Activated naive CD8-positive, alpha-beta T cell treated with anti-CD3 and anti-CD28 coated beads, Interleukin-2, amount 50 U/mL, for 24 hours (primary cell): ENCODE measurements at places on chromosomes 5 and 9.

DNA sequence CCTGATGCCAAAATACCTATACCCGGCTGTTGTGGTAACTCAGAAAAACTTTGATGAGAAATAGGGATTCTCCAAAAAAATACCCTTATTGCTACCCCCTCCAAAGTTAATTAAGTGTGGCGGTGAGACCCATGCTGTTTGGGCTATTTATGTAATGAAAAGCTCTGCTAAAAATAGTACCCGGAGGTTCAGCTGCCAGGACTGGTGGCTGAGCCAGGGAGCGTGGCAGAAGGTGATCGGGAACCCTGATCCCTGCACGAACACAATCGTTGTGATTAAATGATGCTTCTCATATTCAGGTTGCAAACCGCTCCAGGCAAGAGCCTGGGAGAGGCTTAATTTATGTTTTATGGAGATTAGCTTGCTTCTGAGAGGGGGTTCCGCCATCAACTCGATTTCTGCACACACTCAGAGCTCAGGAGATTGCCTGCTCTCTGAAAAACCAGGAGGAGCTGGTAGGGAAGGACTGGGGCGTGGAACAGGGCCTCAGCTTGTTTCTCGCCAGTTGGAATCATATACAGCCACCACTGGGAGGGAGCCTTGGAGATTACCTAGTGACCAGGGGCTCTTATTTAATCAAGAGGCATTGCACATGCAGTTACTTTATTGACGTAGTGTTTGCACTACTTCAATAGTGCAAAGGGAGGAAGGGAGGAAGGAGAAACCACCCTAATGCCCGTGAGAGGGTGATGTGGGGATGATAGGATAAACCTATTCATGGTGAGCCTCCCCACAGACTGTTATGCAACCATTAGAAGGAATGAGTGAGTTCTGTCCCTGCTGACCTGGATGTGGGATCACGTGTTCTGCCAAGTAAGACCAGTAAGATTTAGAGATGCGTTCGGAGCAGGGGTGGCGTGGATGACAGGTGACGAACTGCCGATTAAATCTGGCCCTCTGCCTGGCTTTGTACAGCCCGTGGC, 23.4 kb downstream of the HRH2 start:
- peaks cover 35% of the 10 kb centered on the region for H3K36me3 ChIP-seq
- no peaks in the 10 kb centered on the region for H3K27me3 ChIP-seq
- H3K4me3 ChIP-seq: no peak overlapping the region
- no peak overlapping the region for H3K27ac ChIP-seq
- H3K4me1 ChIP-seq: peaks cover 31% of the 10 kb centered on the region
- no peak for DNase-seq

GRCh38 chr5:19928562-19929421, 59.2 kb downstream of the CDH18 start:
- no peak for DNase-seq
- no peak overlapping the region for H3K4me3 ChIP-seq
- no peaks in the 10 kb centered on the region for H3K36me3 ChIP-seq

- no peaks in the 10 kb centered on the region for H3K4me1 ChIP-seq
- no peak for DNase-seq
- no peak overlapping the region for H3K27ac ChIP-seq
- no peaks in the 10 kb centered on the region for H3K36me3 ChIP-seq
- H3K4me3 ChIP-seq: no peak overlapping the region
- peaks cover 2% of the 10 kb centered on the region for H3K27me3 ChIP-seq
Measured at GRCh38 chr5:32476891-32477290, 32.4 kb upstream of the ZFR start.

DNA sequence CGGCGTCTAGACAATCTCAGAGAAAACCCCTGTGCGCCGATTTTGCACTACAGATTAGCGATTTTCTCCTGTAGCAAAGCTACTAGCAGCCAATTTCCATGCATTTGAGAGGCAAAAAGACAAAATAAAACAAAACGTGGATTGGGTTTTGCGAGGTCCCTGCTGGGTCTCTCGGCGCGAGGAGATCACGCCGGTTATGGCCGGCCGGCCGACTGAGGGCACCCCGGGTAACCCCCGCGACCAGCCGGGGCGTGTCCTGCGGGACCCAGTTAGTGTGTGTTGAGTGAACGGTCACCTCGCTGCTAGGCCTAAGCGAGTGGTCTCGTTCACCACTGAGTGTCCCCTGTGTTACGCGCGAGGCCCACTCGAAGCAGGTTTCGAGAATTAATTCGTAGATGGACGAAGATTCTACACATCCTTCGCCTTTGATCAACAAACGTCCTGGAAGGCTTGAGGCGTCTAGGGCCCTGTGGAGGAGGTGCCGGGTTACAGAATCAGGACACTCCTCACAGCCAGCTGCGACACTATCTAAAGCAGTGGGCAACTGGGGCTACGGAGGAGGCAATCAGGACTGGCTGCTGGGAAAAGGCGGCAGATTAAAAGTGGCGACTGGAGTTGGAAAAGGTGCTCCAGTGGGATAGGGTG, 764 bp upstream of the VDAC1 start:
- peaks cover 31% of the 10 kb centered on the region for H3K36me3 ChIP-seq
- peaks cover 45% of the 10 kb centered on the region for H3K4me1 ChIP-seq
- peak overlapping the region; percentile 89 for H3K27ac ChIP-seq
- DNase-seq: peak; percentile 52
- H3K4me3 ChIP-seq: peak overlapping the region; percentile 88

DNA sequence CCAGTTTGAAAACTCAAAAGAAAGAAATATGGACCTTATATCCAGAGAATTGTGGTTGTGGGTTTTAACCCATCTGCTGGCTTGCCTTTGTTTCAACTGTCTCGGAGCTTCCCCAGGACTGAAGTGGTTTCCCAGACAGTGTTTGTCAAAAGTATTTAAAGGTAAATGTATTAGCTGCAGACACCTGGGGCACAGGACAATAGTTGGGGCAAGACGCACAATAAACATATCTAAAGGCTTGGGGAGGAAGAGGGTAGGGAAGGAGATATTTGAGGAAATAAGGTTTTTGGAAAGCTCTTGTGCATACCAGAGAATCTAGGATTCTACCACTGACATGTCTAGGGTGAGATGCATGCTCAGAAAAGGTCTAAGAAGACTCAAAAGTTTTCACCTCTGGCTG, 99.0 kb downstream of the ADAMTS2 start:
- no peak for DNase-seq
- no peak overlapping the region for H3K27ac ChIP-seq
- no peaks in the 10 kb centered on the region for H3K36me3 ChIP-seq
- H3K27me3 ChIP-seq: peaks cover 6% of the 10 kb centered on the region
- H3K4me1 ChIP-seq: no peaks in the 10 kb centered on the region

DNA sequence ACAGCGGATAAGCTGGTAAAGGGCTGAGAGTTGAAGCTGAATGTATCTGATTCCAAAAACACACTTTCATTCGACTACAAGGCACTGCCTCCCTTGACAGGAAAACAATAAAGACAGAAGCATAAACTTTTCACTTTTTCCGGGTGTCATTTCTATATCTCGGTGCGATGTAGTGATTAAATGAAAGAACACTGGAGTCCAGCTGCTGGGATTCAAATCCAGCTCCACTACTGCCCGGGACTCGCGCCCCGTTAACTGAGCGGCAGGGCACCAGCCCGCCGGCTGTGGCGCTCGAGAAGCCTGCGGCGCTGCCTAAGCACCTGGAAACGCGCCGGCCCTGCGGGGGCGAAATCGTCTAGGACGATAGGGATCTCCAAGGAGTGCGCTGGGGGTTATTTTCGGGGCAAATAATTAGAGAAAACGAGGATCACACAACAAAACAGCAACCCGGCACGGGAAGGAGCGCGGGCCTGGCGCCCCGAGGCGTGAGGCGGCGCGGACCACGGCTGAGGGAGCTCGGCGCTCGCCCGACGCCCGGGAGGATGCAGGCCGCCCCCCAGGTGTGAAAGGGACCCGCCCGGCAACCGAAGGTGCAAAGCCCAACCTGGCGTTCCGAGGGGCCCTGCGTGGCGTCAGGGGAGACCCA, 837 bp downstream of the UIMC1 start:
- peak overlapping the region; percentile 92 for H3K4me3 ChIP-seq
- peaks cover 12% of the 10 kb centered on the region for H3K36me3 ChIP-seq
- peak; percentile 77 for DNase-seq
- H3K27ac ChIP-seq: peak overlapping the region; percentile 95

DNA sequence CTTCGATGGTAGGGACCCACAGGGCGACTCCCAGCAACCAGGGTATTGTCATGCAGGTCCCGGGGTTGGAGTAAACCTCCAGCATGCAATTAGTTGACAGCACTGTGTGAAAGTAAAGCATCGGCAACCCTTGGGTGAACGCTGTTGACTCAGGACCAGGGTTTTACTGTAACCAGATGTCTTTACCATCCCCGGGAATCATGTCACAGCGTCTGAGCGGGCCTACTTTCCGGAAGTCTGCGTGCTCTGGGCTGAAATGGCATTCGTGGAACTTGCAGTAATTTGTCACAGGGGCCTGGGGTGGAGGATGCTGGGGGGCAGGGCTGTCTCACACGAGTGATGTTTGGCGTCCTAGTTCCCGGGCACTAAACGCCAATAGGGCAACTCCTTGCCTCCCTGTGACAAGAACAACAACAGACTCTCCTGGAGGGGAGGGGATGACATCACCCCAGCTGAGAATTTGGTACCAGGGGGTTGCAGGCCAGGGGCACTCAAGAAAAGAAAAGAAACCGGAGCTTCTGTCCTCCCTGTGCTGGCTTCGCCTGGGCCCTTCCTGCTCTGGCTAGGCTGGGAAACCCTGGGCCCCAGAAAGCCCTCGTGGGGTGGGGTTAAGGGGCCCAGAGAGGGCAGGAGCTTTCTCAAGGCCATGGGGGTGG, 10.1 kb upstream of the UBAC1 start:
- no peaks in the 10 kb centered on the region for H3K27me3 ChIP-seq
- no peak overlapping the region for H3K4me3 ChIP-seq
- no peak overlapping the region for H3K27ac ChIP-seq
- DNase-seq: no peak
- H3K36me3 ChIP-seq: no peaks in the 10 kb centered on the region

GRCh38 chr9:98095401-98095800, 23.6 kb downstream of the TRIM14 start:
- no peak overlapping the region for H3K27ac ChIP-seq
- DNase-seq: no peak
- no peaks in the 10 kb centered on the region for H3K27me3 ChIP-seq
- peaks cover 40% of the 10 kb centered on the region for H3K4me1 ChIP-seq

GRCh38 chr5:139513852-139514485, 31.4 kb upstream of the STING1 start:
- peaks cover 1% of the 10 kb centered on the region for H3K27me3 ChIP-seq
- no peak for DNase-seq
- peaks cover 59% of the 10 kb centered on the region for H3K4me1 ChIP-seq
- peaks cover 5% of the 10 kb centered on the region for H3K36me3 ChIP-seq
- no peak overlapping the region for H3K27ac ChIP-seq
- no peak overlapping the region for H3K4me3 ChIP-seq

DNA sequence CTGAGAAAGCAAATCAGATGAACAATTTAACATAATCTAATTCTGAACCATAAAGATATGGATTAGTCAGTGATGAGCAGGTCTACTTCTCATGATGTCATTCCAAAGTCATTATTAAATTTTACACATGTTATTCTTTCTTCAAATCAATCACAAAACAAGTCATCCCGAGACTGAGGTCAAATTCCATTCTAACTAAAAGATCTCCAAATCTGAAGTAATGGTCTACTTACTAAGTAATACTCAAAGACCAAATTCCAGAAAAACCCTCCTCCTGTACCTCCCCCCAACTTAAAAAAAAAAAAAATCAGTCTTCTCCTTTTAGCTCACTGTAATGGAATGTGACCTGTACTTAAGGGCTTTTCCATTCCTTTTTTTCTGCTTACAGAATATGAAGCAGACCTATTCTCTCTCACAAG, 4.7 kb downstream of the PFDN1 start:
- peaks cover 29% of the 10 kb centered on the region for H3K36me3 ChIP-seq
- H3K4me1 ChIP-seq: peaks cover 71% of the 10 kb centered on the region
- H3K27me3 ChIP-seq: no peaks in the 10 kb centered on the region

- no peak overlapping the region for H3K4me3 ChIP-seq
- no peak for DNase-seq
- H3K4me1 ChIP-seq: no peaks in the 10 kb centered on the region
- no peaks in the 10 kb centered on the region for H3K36me3 ChIP-seq
- H3K27me3 ChIP-seq: peaks cover 4% of the 10 kb centered on the region
Measured at GRCh38 chr5:78323241-78323640, 28.7 kb upstream of the AP3B1 start.

- no peak overlapping the region for H3K27ac ChIP-seq
- no peak for DNase-seq
- peaks cover 3% of the 10 kb centered on the region for H3K4me1 ChIP-seq
- peaks cover 19% of the 10 kb centered on the region for H3K27me3 ChIP-seq
- H3K4me3 ChIP-seq: no peak overlapping the region
Measured at GRCh38 chr9:124187311-124187710, 70.4 kb upstream of the NEK6 start.

DNA sequence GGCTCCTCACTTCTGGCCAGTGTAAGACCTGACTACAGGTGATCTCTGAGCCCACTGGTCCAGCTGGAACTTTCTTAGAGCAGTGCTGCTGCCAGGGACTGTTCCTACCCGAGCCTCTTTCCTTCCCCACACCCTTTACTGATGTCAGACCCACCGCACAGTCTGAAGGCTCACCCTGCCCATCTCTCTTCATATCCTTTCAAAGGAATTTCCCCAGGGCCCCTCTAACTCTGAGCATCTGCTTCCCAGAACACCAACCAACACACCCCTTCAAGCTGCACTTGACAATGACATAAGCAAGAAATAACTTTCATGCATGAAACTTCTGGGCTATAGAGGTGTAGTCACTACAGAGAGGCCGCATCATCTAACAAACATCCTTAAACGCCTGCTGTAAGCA, 119.6 kb downstream of the GABBR2 start:
- no peak overlapping the region for H3K4me3 ChIP-seq
- DNase-seq: no peak
- peaks cover 2% of the 10 kb centered on the region for H3K4me1 ChIP-seq

- H3K27me3 ChIP-seq: no peaks in the 10 kb centered on the region
- DNase-seq: no peak
- no peaks in the 10 kb centered on the region for H3K36me3 ChIP-seq
- no peak overlapping the region for H3K4me3 ChIP-seq
Measured at GRCh38 chr9:130219661-130220096, 45.9 kb upstream of the HMCN2 start.
